Amniotic stem cell (primary cell): ENCODE measurements at places on chromosomes 4 and X.

GRCh38 chr4:109972786-109973528, 60.3 kb downstream of the EGF start:
- no peak for DNase-seq

- no peak for DNase-seq
These were observed 23.2 kb upstream of the PIGA start for GRCh38 chrX:15358533-15358932.

DNA sequence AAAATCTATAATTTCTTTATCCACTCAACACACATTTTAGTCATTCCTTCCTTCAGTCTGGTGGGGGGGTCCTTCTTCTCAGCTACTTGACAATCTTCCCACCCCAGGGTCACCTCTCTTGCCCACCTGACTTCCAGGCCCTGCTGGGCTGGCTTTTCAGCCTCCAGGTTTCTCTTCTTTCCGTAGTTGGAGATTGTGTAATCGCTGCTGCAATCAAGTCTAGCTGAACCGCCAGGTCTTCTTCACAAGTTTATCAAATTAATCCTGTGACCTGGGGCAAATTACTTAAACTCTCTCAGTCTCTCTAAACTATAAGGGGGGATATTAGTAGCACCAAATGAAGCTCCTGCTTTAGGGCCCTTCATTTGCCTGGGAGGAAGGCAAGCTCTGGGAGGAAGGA, 102.9 kb upstream of the TNIP3 start:
- no peak for DNase-seq

GRCh38 chr4:71474731-71475130, 135.9 kb downstream of the SLC4A4 start:
- DNase-seq, result no peak

- no peak for DNase-seq
These were observed 654.2 kb downstream of the PCDH7 start for GRCh38 chr4:31374256-31374960.
